ENCODE measurements at places on chromosomes 5 and 9.

DNA sequence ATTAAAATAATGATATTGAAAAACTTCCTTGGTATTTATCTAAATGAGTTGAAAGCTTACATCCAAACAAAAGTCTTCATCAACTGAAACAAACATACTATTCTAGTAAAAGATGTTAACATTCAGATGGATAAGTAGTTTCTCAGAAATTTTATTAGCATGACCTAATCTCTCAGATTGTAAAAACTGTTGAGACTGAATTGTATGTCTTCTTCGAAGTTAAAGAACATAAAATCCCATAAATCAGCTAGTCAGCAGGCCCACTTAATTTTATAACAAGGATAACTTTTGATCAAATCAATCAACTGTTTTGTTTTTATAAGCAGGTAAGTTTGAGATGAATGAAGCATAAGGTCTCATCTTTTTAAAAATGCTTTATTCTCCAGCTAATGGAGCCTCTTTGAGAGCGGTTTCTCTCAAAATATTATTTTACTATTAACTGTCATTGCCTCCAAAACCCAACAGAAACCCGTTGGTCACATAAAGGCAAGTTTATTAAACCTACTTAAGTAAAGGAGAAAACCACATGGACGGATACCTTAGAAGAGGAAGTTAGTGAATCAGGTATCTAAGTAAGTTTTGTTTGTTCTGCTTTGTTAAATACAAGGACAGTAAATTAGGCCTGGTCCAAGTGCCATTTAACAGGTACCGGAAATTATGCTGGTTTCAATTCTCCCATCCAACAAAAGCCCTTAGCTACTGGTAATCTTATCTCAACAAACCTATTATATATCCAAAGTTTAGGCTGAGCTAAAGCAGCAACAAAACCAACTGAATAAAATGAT is 457.0 kb downstream of the PDE4D start:
- no peak for DNase-seq

DNA sequence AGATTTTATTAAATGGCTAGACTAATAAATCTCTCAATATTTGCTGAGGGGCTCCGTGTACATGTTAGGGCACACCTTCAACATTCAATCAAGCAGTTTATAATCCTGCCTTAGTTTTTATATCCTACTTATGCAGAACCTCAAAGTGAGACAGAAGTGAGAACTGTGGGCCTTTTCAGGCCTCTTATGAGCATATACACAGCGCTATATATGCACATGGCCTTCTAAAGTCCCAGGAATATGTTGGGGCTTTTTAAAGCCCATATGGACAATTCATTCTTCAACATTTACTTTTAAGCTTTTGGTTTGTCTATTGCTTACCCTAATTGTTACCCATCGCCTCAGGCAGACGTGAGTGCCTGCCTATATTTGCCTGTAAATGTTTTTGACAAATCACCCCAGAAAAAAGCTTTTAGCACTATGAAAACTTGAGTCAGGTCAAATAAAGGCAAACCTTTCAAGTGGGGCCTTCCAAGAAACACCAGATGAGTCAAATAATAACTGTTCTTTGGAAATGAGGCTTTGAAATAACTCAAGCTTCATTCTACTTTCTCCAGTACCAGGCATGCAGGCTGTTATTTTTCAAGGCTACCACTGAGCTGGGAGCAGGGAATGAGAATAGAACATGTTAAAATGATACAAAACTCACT is 58.2 kb downstream of the ESM1 start:
- no peak for DNase-seq

DNA sequence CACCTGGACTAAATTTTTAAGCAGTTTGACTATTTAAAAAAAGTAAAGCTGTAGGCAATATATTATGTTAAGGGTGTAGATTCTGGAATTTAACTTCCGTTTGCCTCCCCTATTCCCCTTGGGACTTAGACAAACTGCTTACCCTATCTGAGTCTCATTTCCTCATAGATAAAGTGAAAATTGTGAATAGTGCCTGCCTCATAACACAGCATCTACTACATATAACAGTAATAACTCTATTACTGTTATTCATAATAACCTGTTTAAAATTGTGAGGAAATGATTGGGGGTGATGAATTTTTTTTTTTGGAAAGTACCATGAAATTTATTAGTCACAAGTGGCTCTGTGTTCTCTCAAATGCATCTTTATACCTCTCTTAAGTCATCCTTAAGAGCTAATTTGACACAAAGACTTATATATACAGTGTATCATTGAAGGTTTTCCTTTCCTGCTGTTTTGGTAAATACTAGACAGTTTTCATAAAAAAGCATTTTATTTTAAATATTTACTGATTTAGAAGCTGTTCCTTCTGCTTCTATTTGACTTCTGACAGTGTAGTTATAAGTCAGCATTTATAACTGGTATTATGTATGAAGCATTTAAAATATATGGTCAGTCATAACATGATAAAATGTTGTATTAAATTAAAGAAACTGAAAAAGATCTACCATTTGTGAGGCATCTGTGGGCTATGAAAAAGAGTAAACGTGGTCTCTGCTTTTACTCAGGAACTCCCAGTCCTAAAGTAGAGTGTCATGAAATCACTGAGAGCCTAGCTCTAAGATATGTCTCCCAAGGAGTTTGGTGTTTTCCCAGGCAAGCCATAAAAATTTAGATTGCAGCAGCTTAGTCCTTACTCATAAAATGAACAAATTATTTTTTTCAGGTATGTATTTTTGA is 46.4 kb downstream of the MCCC2 start:
- DNase-seq, result no peak

DNA sequence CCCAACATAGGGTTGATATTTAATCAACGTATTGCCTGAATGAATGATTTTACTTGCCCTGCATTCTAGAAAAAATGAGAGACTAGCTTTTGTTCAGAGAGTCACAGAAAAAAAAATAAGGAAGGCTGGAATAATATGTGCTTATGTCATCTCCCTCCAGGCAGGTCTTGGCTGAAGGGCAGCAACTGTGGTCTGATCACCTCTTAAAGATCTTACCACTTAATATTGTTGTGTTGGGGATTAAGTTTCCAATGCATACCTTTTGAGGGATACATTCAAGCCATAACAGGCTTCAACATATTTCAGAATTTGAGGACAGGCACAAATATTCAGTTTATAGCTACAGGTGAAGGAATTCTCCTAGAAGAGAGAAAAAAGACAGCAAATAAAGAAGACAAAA is 157.3 kb upstream of the S1PR3 start:
- DNase-seq, result no peak
